Testis (tissue), 5 donors: ENCODE measurements at places on chromosomes 6 and 20. TPM values are rescaled to one million over a fixed set of nuclear protein-coding genes. Genes with fewer than 3 reads are reported as not detected.

The LY6G5B gene
- total RNA-seq: 15.9 TPM

The HLA-A gene
- total RNA-seq: 504 TPM

The PLCB4 gene
- total RNA-seq: 19.4 TPM

The HLA-DQB1 gene
- 0.08 TPM for total RNA-seq

The RNF5 gene
- 76.1 TPM for total RNA-seq

The POFUT1 gene
- total RNA-seq: 46.6 TPM

The CD93 gene
- 14.2 TPM for total RNA-seq

DNA sequence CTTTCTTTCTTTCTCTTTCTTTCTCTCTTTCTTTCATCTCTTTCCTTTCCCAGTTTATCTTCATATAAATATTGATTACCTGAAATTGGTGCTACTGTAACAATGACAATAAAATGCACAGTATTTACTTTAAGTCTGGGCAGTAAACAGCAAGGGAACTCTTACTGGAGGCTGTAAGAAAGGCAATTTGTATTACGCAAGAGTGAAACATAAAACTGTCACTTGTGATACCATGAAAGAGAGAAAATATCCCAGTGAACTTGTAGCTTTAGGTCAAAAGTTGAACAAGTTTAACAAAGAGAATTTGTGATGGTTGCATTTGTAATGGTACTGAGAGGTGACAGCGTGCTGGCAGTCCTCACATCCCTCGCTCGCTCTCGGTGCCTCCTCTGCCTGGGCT, 80.0 kb downstream of the EYS start:
- DNase-seq: no peak
- H3K27me3 ChIP-seq: no peaks in the 10 kb centered on the region
- no peaks in the 10 kb centered on the region for H3K4me1 ChIP-seq
- no peak overlapping the region for H3K27ac ChIP-seq

DNA sequence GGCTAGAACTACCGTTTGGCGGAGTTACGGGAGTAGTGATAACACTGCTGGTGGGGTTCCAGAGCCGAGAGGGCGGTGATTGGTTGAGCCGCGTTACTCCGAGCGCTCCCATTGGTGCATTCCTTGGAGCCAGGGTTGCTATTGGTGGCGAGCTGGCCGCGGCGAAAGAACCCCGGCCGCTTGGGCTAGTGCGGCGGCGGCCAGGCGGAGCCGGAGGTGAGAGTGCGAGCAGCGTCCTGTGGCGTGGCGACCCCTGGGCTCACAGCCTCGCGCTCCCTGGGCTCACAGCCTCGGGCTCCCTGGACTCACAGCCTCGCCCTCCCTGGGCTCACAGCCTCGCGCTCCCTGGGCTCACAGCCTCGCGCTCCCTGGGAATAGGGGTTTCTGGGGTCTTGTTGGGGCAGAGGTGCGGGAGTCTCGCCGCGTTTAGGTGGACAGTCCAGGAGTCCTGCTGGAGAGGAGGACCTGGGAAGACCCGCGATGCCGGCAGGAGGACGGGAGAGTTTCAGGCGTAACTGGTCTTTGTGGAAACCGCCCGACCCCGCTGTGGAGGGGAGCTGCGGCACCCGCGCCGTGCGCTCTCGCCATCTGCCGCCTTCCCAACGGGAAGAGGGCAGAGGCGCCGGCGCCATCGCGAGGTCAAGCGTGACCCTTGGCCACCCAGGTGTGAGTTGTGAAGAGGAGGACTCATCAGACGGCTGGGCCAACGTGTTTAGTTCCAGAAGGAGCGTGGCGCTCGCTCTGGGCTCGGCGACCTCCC, 12.2 kb downstream of the PRDM13 start:
- peak; percentile 76 for DNase-seq
- no peaks in the 10 kb centered on the region for H3K36me3 ChIP-seq
- no peak overlapping the region for H3K27ac ChIP-seq
- peak overlapping the region; percentile 47 for H3K4me3 ChIP-seq
- no peaks in the 10 kb centered on the region for H3K27me3 ChIP-seq
- H3K4me1 ChIP-seq: no peaks in the 10 kb centered on the region

GRCh38 chr6:154752022-154752421, 18.8 kb downstream of the SCAF8 start:
- H3K4me1 ChIP-seq: no peaks in the 10 kb centered on the region
- DNase-seq: no peak
- H3K36me3 ChIP-seq: no peaks in the 10 kb centered on the region

- H3K27me3 ChIP-seq: no peaks in the 10 kb centered on the region
- no peak for DNase-seq
- H3K27ac ChIP-seq: no peak overlapping the region
- H3K36me3 ChIP-seq: no peaks in the 10 kb centered on the region
- no peak overlapping the region for H3K4me3 ChIP-seq
These were observed 175.8 kb upstream of the GGTLC1 start for GRCh38 chr20:24164360-24164759.

GRCh38 chr20:59939879-59940128, 301 bp downstream of the PPP1R3D start:
- DNase-seq: peak; percentile 43
- H3K27me3 ChIP-seq: no peaks in the 10 kb centered on the region
- peaks cover 20% of the 10 kb centered on the region for H3K4me1 ChIP-seq
- peak overlapping the region; percentile 84 for H3K27ac ChIP-seq

DNA sequence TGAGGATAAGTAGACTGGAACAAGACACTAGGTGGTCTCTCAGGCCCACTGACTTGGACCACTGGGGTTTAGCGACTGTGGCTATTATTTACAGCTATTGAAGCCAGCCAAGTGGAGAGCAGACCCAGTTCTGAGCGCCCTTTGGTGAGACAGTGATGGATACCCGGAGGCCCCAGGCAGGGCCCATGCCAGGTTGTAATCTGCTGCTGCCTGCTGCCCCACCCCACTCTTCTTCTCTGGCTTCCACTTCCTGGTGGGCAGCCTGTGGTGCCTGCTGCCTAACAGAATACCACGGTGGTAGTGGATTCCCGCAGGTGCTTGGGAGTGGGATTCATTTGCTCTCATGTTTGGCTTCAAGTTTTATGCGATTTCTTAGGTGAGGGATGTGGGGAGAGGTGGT, 570 bp downstream of the RAB44 start:
- no peaks in the 10 kb centered on the region for H3K27me3 ChIP-seq
- peaks cover under 1% of the 10 kb centered on the region for H3K4me1 ChIP-seq
- H3K36me3 ChIP-seq: no peaks in the 10 kb centered on the region
- DNase-seq: no peak
- no peak overlapping the region for H3K27ac ChIP-seq

DNA sequence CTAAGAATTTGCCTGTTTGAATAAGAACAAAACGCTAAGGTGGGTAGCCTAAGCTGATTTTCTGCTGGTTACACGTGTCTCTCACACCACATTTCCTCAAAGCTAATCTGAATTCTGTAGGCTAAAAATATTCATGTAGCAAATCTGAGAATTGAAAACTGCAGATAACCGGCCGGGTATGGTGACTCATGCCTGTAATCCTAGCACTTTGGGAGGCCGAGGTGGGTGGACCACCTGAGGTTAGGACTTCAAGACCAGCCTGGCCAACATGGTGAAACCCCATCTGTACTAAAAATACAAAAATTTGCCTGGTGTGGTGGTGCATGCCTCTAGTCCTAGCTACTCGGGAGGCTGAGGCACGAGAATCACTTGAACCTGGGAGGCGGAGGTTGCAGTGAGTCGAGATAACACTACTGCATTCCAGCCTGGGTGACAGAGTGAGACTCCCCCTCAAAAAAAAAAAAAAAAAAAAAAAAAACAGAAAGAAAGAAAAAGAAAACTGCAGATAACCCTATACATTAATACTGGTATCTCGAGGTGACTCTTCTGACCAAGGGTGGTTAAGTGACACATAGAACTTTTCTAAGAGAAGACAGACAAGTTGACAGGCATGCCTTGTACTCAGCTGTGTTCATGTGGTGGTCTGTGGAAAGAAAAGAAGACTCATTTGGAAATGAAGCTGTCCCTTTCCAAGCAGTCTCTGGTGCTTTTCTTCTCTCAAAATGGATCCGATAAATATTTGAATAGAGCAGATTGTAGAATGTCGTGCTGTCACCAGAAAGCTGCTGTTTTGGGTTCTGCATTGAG, 24.7 kb upstream of the ASXL1 start:
- no peak overlapping the region for H3K27ac ChIP-seq
- H3K27me3 ChIP-seq: no peaks in the 10 kb centered on the region
- DNase-seq: no peak
- H3K36me3 ChIP-seq: no peaks in the 10 kb centered on the region
- no peaks in the 10 kb centered on the region for H3K4me1 ChIP-seq
- no peak overlapping the region for H3K4me3 ChIP-seq

DNA sequence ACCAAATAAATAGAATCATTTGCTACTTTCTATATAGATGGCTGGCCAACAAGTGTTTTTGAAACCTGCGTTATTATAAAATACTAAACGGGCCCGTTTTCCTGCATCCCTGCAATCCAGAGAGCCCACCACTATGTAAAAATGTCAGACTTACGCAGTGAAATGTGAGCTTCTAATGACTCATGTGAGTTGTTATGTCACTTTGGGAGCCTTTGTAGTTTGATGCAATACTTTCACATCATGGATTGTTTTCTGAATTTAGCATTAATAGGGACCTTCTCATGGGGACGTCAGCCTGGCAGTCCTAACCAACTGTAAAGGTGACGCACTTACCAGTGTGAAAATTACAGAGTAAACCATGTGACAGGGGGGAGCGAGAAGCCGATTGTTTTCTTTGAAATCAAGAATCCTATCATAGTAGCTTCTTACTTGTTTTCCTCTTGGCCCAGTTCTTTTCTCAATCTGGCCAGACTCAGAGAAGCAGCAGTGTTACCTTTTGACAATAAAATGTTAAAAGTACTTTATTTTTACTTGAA, 75.3 kb downstream of the SSR1 start:
- no peak overlapping the region for H3K27ac ChIP-seq
- no peaks in the 10 kb centered on the region for H3K36me3 ChIP-seq
- peaks cover 23% of the 10 kb centered on the region for H3K4me1 ChIP-seq
- H3K27me3 ChIP-seq: no peaks in the 10 kb centered on the region

- no peaks in the 10 kb centered on the region for H3K27me3 ChIP-seq
- no peaks in the 10 kb centered on the region for H3K36me3 ChIP-seq
- no peak for DNase-seq
- H3K4me3 ChIP-seq: no peak overlapping the region
These were observed 98.4 kb downstream of the SESN1 start for GRCh38 chr6:108996208-108996607.

GRCh38 chr6:2947445-2947844, 23.9 kb downstream of the SERPINB6 start:
- DNase-seq: no peak
- H3K36me3 ChIP-seq: no peaks in the 10 kb centered on the region
- peaks cover 6% of the 10 kb centered on the region for H3K4me1 ChIP-seq
- H3K27me3 ChIP-seq: no peaks in the 10 kb centered on the region

DNA sequence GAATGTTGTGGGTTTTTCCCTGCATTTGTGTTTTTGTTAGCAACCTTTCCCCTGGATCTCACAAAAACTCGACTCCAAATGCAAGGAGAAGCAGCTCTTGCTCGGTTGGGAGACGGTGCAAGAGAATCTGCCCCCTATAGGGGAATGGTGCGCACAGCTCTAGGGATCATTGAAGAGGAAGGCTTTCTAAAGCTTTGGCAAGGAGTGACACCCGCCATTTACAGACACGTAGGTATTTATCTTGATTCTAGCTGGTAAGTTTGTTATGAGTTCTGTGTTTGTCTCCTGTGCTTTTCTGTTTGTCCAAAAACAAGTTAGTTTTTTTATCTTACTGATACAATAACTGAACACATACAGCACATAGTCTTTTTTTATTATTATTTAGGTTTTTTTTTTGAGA, 3.0 kb downstream of the SLC25A27 start:
- no peaks in the 10 kb centered on the region for H3K4me1 ChIP-seq
- DNase-seq: peak; percentile 29
- no peaks in the 10 kb centered on the region for H3K36me3 ChIP-seq
- no peak overlapping the region for H3K27ac ChIP-seq
- H3K27me3 ChIP-seq: no peaks in the 10 kb centered on the region
- H3K4me3 ChIP-seq: no peak overlapping the region

GRCh38 chr6:53527249-53527765, 17.6 kb downstream of the GCLC start:
- H3K36me3 ChIP-seq: no peaks in the 10 kb centered on the region
- H3K27ac ChIP-seq: no peak overlapping the region
- DNase-seq: no peak

GRCh38 chr6:80733641-80734040, 627.2 kb downstream of the BCKDHB start:
- no peak overlapping the region for H3K27ac ChIP-seq
- H3K27me3 ChIP-seq: no peaks in the 10 kb centered on the region
- H3K4me3 ChIP-seq: no peak overlapping the region
- no peak for DNase-seq

DNA sequence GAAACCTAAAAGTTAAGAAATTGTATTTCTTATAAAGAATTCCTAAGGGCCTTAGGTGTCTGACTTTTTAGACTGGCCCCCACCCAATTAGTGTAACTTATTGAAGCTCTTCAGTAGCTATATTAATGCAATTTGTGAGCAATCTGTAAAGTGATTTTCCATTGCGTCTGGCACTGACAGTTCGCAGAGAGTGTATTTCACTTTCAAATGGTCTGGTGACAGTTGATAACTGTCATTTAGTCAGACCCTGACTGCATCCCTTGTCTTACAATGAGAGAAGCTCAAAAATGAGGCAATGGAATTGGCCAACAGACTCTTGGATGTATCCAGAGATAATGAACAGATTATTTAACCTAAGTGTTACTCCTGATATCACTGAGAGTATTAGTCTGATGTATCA, 351.8 kb downstream of the FRK start:
- no peaks in the 10 kb centered on the region for H3K27me3 ChIP-seq
- no peak overlapping the region for H3K27ac ChIP-seq
- no peak overlapping the region for H3K4me3 ChIP-seq
- H3K4me1 ChIP-seq: no peaks in the 10 kb centered on the region
- no peaks in the 10 kb centered on the region for H3K36me3 ChIP-seq
- no peak for DNase-seq

- no peaks in the 10 kb centered on the region for H3K27me3 ChIP-seq
- H3K4me3 ChIP-seq: no peak overlapping the region
- H3K27ac ChIP-seq: no peak overlapping the region
- H3K4me1 ChIP-seq: no peaks in the 10 kb centered on the region
These were observed 181.3 kb upstream of the GMDS start for GRCh38 chr6:2426561-2427340.

DNA sequence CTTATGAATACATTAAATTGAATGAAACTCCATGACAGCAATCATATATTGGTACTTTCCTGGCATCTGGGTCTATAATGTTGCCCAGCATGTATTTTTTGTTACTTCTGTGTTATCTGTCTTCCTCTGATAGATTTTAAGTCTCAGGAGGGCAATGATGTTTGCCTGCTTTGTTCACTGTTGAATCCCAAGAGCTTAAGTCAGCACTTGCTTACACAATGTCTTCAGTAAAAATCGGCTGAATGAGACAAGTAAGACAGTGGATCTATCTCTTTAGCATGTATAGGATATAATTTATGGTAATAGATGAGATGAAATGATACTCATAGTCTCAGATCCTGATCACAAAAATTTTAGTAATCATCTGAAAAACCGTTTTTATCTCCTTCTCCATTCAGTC, 1034.9 kb upstream of the EPHA7 start:
- no peaks in the 10 kb centered on the region for H3K36me3 ChIP-seq
- H3K27ac ChIP-seq: no peak overlapping the region
- no peaks in the 10 kb centered on the region for H3K4me1 ChIP-seq
- no peaks in the 10 kb centered on the region for H3K27me3 ChIP-seq
- no peak overlapping the region for H3K4me3 ChIP-seq
